ENCODE measurements at places on chromosomes 4 and X. TPM values are rescaled to one million over a fixed set of nuclear protein-coding genes. Genes with fewer than 3 reads are reported as not detected.

- no peak for DNase-seq
These were observed 13.3 kb upstream of the TEX13C start for GRCh38 chrX:125306335-125306866.

DNA sequence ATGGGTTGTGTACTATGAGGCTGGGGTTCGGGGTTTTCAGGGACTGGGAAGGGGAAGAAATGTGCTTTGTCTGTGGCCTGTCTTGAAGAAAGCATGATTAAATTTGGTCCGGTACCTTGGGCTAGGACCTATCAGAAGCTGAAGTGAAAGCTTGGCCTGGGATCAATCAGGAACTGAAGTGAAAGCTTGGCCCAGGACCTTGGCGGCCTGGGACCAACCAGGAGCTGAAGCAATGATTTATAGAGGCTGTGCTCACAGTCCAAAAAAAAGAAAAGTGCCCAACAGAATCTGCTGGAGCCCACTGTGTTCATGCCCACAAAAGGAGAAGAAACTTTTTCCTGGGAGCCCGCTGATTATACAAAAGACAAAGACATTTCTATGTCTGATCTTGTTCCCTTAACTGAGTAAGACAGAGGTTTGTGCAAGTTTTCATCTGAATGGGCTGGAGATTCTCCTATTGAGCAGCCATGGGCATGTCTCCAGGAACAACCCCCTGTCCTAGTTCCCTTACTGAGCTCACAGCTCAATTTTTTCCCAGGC, 1427.9 kb downstream of the FAM133A start:
- DNase-seq = peak; percentile 0

- DNase-seq = no peak
These were observed 3.2 kb downstream of the ACOX3 start for GRCh38 chr4:8437281-8437680.

GRCh38 chrX:104695593-104695992, 129.6 kb downstream of the IL1RAPL2 start:
- DNase-seq = no peak

DNA sequence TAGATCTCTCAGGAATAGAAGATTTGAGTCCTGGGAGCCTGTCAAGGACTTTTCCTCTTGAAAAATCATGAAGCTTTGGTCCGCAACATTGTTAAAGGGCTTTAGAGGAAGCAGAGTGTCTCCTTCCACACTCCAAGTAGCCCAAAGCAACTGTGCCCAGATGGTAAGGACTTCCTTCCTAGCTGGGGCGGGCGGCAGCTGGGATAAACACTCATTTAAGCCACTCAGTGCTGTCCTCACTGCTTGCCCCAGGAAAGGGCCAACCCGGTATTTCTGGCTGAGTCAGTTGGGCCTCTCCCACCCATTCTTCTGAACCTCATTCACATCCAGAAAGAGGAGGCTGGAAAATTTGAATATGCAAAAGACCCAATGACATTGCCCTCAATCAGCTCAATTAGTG, 144.3 kb downstream of the CHIC2 start:
- DNase-seq = no peak

Gene ARX
- not detected for total RNA-seq

Gene MAGEB17
- total RNA-seq = not detected

DNA sequence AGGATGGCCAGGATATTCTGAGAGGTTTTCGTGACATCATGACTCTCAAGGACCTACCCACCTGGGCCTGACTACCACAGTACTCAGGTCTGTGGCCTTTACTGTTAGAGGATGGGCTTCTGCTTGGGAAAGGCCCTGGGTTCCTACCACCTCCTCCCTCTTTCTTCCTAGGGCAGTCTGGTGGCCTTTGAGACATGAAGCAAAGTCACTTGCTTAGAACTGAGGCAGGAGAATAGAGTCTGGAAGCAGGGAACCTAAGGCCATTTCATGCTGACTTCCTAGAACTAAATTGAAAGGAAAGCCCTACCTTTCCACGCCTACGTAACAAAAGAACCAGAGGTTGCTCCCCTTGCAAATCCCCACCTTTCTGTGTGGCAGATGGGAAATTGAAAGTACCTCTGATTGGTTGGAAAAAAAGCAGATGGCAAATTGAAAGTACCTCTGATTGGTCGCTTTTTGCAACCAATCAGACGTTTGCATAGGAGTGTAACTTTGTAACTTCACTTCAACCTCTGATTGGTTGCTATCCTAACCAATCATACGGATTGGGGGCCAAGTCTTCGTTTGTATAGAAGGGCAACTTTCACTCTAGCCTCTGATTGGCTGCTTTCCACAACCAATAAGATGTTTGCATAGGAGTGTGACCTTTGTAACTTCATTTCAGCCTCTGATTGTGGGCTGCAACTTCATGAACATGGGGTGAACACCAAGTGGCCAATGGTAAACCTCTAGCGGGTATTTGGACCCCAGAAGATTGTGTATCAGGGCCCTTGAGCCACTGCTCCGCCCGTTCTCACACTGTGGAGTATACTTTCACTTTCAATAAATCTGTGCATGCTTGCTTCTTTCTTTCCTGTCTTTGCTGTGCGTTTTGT, 9.9 kb upstream of the AKAP14 start:
- no peak for DNase-seq

- DNase-seq = no peak
These were observed 40.3 kb upstream of the ACSL4 start for GRCh38 chrX:109773374-109773773.

GRCh38 chr4:76527666-76528065, 92.6 kb downstream of the SHROOM3 start:
- no peak for DNase-seq

DNA sequence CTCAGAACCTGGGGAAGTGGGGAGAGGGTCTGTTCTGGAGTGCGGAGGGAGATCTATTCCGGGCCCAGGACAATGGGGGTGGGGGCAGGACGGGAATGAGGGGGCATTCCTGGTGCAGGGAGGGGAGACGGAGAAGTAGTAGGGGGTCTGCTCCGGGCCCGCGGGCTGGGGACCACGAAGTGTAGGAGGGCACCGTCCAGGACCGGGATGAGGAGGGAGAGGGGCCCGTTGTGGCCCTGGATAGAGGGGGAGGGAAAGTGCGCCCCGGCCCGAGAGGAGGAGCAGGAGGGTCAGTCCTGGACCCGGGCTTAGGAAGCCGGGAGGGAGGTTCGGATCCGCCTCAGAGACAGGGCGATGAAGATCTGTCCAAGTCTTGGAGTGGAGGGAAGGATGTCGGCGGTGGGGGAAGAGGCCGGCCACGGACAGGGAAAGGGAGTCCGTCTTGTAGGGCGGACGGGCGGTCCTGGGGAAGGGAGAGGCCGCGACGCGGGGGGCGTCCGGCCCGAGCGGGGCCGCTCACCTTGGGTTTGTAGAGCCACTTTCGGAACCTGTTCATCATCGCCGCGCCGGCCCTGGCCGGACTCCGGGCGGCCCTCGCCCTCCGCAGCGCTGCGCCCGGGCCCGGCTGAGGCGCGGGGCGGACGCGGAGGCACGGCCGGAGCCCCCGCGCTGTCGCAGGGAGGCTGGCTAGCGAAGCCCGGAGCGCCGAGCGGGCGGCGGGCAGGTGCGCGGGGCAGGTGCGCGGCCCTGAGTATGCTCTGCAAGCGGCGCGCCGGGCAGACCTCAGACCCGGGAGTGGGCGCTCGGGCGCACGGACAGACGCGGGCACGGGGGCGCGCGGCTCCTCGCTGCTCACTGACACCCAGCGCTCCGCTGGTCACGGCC, at the start of gene ZFYVE28:
TSS of gene ZFYVE28 (minus strand) at position 881 of the 885 bp plus-strand sequence. CDS start at position 559, 322 bp downstream.
- DNase-seq = peak; percentile 39

GRCh38 chr4:128241425-128241913, 46.1 kb downstream of the PGRMC2 start:
- peak; percentile 84 for DNase-seq
